ENCODE measurements at places on chromosomes 6 and 20.

DNA sequence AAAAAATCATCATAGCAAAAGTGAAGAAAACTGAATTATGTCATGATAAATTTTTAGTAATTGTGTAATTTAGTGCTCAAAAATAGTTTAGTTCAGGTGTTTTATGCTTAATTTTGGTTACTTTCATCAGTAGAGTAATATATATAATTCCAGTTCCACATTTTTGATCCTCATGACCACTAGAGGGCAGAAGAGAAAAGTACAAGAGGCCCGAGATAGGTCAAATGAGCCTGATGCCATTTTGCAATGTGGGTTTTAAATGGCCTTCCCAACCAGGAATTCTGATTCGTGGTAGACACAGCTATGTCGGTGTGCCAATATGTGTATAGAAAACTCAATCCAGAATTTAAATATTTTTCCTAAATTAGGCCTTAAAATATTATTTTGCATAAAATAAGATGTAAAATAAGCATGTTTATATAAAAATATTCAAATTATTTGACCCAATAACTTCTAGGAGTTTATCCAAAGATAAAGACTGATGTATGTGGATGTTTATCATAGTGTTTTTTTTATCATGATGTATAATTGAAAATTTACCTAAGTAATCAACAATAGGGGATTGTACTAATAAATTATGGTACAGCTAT lies 159.7 kb upstream of the RPS6KA2 start:
- no peak for DNase-seq

GRCh38 chr20:44027343-44028002 lies 112.8 kb downstream of the TOX2 start:
- DNase-seq, result no peak

DNA sequence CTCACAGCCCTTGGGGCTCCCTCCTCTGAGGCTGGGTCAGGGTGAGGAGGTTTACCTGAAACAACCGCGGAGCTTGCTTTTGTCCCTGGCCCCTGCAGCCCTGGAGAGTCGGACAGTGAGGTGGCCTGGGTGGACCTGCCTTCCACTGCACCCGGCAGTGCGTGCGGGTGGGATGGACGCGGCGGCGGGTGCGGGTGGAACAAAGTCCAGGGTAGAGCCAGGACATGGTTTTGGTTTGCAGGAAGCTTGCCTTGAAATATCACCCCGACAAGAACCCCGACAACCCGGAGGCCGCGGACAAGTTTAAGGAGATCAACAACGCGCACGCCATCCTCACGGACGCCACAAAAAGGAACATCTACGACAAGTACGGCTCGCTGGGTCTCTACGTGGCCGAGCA lies 27.1 kb downstream of the UCKL1 start:
- no peak for DNase-seq

GRCh38 chr6:97215157-97215769 lies 67.8 kb downstream of the MMS22L start:
- DNase-seq, result no peak

DNA sequence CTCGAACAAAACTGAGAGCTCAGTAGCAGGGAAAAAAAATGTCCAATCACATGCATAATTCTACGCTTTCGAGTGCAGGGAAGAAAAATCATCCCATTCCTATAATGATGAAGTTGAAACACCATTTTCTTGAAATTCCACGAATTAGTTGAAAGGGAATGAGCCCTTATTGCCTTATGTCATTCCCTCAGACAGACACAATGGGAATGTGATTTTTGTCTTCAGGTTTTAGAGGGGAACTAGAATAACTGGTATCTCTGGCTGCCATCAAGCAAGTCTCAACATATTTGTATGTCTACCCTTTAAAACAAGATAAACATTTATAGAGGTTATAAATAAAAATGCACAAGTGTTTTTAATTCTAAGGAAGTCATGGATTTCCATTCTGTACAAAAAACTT lies 87.9 kb downstream of the KIF13A start:
- DNase-seq, result no peak

GRCh38 chr6:11974089-11974488 lies 38.0 kb upstream of the HIVEP1 start:
- no peak for DNase-seq

GRCh38 chr6:63674635-63675034 lies 39.0 kb downstream of the PHF3 start:
- no peak for DNase-seq

GRCh38 chr6:113936093-113936934 lies 34.6 kb downstream of the HDAC2 start:
- no peak for DNase-seq

DNA sequence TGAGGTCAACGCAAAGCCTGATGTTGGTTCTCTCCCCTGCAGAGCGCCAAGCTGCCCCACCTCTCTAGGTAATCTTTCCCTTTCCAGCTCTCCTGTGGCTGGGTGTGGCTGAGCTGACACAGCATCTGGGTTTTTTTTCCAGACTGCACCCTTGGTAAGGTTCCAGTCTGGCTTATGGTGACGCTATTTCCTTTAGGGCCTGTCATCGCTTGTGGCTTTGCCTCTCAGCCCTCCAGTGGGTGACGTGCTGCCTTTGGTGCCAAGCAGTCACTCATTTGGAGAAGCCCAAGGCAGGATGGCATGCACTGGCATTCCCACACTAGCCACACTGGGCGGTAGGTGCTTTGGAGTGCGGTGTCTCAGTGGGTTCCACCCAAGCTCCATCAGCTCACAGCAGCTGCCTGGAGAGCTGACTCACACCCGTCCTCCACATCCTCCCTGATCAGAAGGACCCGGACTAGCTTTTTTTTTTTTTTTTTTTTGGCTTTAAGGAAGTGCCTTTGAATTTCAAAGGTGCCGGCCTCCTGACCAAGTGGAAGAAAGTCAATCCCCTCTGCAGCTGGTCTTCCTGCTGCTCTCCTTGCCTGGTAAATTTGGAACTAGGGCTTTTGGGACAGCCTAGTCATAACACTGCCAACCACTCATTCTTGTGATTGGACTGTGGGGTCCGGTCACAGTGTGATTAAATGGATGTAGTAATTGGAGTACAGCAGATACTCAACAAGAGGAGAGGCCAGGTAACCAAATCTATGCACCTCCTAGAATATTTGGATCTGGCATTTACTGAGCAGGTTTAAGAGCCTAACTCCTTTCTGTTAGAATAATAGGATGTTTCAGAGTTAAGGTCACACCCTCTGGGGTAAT lies 153.6 kb downstream of the CD83 start:
- no peak for DNase-seq

- no peak for DNase-seq
These were observed 112.0 kb upstream of the SIRPA start for GRCh38 chr20:1783245-1783644.

GRCh38 chr6:148457137-148457842 lies 114.7 kb downstream of the SASH1 start:
- DNase-seq, result no peak

DNA sequence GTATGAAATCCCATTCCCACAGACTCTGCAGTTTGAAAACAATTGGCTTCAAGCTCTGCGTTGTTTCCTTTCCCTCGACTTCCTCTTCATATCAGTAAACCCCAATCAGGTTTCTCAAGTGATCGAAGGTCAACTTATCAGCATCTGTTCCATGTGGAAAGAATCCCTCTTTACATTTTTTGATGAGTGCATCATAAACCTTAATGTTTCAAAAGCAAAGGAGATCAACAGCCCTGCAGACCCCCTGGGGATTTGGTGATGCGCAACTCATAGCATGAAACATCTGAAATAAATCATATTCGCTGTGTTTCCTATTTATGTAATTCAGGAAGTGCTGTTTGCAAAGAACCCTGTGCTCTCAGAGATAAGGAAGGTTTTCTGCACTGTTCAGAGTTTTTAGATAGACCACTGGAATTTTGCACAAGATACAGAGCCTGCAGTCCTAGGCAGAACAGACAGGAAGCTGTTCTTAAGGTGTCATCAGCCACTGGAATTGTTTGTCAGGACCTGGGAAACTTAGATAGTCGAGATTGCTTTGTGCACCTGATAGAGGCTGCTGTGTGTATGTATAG lies 216.0 kb downstream of the HIVEP2 start:
- no peak for DNase-seq

DNA sequence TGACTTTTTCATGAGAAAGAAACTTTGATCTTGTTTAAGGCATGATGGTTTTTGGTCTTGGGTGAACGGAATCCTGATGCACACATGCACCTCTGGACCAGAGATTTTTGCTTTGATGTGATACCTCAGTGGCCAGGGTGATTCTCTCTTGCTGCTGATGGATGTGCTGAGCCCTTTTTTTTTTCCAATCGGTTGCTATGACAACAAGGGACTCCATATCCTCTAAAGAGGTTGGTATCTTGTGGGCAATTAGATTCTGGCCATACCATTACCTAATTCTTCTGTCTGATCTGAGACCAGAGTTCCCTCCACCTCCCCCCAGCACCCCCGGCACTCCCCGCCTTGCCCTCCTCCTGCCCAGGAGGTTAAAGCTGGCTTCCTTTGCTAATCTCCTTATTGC lies 24.9 kb downstream of the PDYN start:
- DNase-seq, result no peak

GRCh38 chr20:3635346-3635745 lies 27.9 kb downstream of the GFRA4 start:
- DNase-seq, result no peak

DNA sequence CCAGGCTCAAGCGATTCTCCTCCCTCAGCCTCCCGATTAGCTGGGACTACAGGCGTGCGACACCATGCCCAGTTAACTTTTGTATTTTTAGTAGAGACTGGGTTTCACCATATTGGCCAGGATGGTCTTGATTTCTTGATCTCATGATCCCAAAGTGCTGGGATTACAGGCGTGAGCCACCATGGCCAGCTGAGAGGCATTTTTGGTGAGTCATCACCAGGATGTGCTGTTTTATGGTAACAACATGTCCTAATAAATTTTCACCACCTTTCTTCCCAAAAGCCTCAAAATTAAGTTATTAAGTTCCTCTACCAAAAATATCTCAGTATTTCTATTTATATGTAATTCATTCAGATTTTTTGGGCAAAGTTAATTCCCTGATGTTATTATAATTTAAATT lies 53.5 kb downstream of the COL21A1 start:
- no peak for DNase-seq

DNA sequence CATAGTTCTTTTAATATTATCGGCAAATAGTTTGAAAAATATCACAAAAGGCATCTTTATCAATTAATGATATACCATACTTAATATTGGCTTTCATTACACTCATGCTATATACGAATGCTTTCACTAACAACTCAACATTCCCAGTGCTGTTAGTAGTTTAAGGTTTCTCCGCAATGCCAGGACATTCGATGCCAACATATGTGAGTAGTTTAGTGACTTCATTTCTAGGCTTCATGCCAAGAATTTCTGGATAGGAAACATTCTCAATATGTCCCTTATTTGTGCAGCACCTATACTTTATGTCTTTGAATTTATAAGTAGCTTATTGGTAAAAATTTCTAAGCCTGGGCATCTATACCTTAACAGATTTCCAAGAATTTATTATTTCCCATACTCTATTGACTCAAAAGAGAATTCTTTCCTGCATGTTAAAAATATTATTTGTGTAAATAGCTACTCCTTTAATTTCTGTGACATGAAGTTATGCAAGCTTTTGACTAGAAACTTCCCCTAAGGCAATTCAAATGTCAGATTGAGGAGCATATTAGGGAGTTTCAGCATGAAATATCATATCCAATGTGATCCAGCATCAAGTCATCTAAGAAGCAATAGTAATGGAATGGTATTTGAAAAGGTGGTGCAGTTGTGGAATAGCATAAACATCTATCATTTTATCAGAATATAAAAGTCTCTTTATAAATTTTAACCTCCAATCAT lies 236.0 kb upstream of the STXBP5 start:
- no peak for DNase-seq

DNA sequence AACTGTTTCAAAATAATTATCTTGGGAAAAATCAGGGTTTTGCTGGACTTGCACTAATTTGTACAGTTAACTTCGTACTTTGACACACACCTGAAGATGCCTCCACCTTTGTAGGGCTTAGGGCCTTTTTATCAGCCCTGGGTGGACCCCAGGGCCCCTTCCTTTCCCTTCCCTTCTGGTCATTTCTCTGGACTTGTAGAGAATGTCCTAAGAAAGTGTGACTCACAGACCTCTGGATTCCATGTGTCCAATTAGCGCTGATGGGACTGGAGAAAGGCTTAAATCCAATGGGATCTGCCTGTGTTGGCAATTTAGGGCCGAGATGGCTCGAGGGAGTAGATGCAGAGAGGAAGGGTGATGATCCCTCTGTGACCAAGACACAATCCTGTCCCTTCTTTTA lies 9.3 kb downstream of the TRIM15 start:
- no peak for DNase-seq

GRCh38 chr20:39775110-39775509 lies 813.0 kb downstream of the DHX35 start:
- DNase-seq, result no peak

DNA sequence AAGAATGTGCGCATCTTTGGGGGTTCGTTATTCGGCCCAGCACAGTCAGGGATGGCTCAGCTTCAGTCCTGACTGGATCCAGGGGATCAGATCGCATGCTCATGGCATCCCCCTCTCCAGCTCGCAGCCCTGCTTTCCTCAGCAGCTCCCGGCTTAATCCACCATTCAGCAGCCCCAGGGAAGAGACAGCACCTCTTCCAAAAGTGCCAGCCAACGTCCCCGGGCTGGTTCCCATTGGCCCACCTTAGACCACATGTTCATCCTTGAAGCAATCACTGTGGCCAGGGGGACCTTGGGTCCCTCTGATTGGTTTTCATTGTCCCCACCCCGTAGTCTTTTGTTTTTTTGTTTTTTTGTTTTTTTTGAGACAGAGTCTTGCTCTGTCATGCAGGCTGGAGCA lies 188.7 kb downstream of the ZMYND8 start:
- no peak for DNase-seq

DNA sequence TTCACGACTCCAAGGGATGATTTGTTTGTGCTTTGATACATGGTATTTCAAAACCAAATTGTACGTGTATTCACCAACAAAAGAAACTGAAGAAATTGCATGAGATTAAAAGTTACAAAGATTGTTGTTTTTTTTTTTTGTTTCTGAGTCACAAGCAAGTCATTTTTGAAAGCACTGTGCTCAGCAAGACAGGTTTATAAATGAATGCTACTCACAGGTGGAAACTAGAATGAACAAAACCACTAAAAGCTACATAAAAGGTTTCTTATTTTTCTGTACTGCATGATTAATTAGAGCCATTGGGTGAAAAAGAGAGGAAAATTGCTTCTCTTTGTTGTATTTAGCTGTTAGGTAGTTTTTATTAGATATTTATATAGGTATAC lies 90.2 kb upstream of the RIPOR2 start:
- DNase-seq, result no peak

- DNase-seq, result no peak
These were observed 195.7 kb downstream of the LMBRD1 start for GRCh38 chr6:69601132-69601531.
